ENCODE measurements at places on chromosomes 12 and 14.
A peak's percentile ranks its signal among the peaks of the same experiment; 100 is the strongest.

DNA sequence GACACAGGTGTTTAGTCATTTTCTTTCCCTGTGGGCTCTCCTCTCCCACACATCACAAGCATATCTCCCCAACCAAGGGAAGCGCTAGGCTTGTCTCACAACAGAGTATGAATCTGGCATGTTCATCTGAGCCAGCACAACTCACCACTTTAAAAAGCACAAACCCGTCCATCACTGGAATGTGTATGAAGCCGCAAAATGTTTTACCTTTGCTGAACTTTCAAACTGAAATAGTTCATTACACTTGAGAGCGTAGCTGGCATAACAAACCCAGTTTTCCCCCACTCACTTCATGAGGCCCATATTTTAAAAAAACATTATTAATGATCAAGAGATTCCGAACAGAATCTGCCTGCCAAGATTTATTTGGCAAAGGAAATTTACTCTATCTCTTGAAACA lies 15.8 kb downstream of the NID2 start:
- no peak for DNase-seq

DNA sequence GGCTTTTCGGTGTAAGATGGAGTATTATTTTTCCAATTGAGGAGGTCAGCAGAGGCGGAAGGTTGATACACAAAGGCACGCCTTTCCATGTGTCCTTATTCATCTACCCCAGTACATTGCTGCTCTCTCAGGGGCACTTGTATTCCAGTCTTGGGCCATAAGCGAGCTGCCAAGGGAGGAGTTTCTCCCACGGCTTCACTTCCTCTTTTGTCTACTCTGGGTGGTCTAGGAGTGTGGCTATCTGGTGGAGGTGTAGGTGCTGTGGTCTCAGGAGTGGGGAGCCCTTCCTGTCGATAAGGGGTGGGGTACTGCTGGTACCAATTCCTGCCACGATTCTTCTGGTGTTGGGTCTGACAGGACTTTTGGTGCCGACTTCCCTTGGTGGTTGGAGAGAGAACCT lies 73.4 kb downstream of the GAS2L3 start:
- DNase-seq = no peak

DNA sequence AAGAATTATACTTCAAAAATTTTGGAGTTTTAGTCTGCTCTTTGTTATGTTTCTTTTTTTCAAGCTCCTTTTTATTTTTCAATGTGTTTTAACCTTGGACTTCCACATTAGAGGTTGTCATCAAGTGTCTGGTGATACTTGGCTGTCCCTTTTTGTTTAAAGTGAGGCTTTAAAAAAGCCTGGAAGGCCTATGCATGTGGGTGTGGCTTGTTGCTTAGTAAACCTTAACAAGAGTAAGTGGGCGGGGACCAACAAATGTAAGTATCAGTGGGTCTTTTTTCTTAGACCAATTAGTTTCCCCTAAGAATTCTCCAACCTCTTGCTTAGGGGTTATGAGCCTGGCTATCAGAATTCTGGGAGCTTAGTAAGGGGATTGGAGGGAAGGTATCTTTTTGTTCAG lies 26.4 kb downstream of the HCFC2 start:
- DNase-seq = no peak

- peak; percentile 38 for DNase-seq
Observed at GRCh38 chr12:99043319-99043914, 398.3 kb downstream of the APAF1 start.
